Motor neuron (in vitro differentiated cells): ENCODE measurements at places on chromosomes 5 and 9. TPM values are rescaled to one million over a fixed set of nuclear protein-coding genes. Genes with fewer than 3 reads are reported as not detected.

PRDM9 gene
- total RNA-seq = not detected in 2 replicates

SNX30 gene
- 9.8 and 12.4 TPM in 2 replicates for total RNA-seq

PCDHGB4 gene
- total RNA-seq = 1.3 and 2.2 TPM in 2 replicates

RNF208 gene
- 2.5 and 3.5 TPM in 2 replicates for total RNA-seq

S100Z gene
- 0.24 TPM in 1 of 2 replicates, not detected in the other for total RNA-seq

TMC1 gene
- total RNA-seq = 1.7 and 2.4 TPM in 2 replicates

C9 gene
- 0.05 TPM in 1 of 2 replicates, not detected in the other for total RNA-seq

ADGRV1 gene
- 53.3 and 59.3 TPM in 2 replicates for total RNA-seq

CAMK4 gene
- 10.3 and 12.1 TPM in 2 replicates for total RNA-seq

CARD6 gene
- total RNA-seq = 0.05 and 0.26 TPM in 2 replicates

MYOZ3 gene
- 0.94 and 1.8 TPM in 2 replicates for total RNA-seq

CCT5 gene
- total RNA-seq = 408 and 414 TPM in 2 replicates

PDE8B gene
- total RNA-seq = 1.3 and 1.6 TPM in 2 replicates

PCDHB8 gene
- total RNA-seq = 0.28 and 0.68 TPM in 2 replicates

NAIF1 gene
- 6.7 and 8.9 TPM in 2 replicates for total RNA-seq

GALNT12 gene
- total RNA-seq = 397 and 407 TPM in 2 replicates

MOCS2 gene
- total RNA-seq = 20.2 and 20.9 TPM in 2 replicates

TRIM7 gene
- 1.4 and 2.3 TPM in 2 replicates for total RNA-seq

ACTL7A gene
- 0.05 and 0.31 TPM in 2 replicates for total RNA-seq

SPINK5 gene
- not detected in 2 replicates for total RNA-seq

ZNG1E gene
- 42.0 and 54.5 TPM in 2 replicates for total RNA-seq

KCNMB1 gene
- 0.17 and 0.18 TPM in 2 replicates for total RNA-seq

CFAP90 gene
- 39.3 and 49.2 TPM in 2 replicates for total RNA-seq

IL7R gene
- total RNA-seq = 1.2 and 2.1 TPM in 2 replicates

PFN3 gene
- 0.92 TPM in 1 of 2 replicates, not detected in the other for total RNA-seq

PIK3R1 gene
- total RNA-seq = 35.0 and 38.2 TPM in 2 replicates

CDX1 gene
- 0.49 and 0.76 TPM in 2 replicates for total RNA-seq

SLC28A3 gene
- 0.08 and 0.31 TPM in 2 replicates for total RNA-seq

HTR4 gene
- total RNA-seq = 0.81 and 0.83 TPM in 2 replicates
